Choroid plexus epithelial cell (primary cell): ENCODE measurements at places on chromosomes 12 and 14.

- no peak for DNase-seq
These were observed 253.9 kb upstream of the MDGA2 start for GRCh38 chr14:47929334-47929733.

DNA sequence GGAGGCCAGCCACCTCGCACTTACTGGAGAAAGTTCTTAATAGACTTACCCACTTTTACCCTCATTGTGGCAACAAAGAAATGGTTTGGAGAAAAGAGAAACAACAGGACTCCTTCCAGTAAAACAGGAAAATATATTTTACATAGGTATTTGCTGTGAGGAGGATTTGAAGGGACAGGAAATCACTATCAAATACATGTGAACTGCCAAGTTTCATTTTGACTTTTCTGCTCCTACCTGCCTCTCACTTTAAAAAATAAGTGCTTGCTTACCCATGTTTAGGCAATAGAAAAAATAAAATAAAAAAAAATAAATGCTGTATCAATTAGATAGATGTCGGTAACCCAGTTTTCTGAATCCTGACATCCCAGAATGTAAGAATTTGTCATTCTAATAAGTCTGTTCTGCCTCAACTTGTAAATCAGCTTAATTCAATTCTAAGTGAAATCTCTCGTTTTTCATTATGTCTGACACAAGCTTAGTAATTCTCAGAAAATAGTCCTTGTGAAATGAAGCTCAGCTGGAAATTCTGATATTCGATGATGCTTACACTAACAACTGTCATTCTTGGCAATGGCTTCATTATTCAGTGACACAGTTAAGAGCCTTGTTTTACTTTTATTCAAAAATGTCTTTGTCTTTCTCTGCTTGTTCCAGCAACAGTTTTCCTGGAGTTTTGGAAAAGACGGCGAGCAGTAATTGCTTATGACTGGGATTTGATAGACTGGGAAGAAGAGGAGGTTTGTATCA, 131.3 kb downstream of the SLC5A8 start:
- DNase-seq = no peak

GRCh38 chr12:46775796-46776195, 50.0 kb downstream of the SLC38A4 start:
- DNase-seq = no peak

DNA sequence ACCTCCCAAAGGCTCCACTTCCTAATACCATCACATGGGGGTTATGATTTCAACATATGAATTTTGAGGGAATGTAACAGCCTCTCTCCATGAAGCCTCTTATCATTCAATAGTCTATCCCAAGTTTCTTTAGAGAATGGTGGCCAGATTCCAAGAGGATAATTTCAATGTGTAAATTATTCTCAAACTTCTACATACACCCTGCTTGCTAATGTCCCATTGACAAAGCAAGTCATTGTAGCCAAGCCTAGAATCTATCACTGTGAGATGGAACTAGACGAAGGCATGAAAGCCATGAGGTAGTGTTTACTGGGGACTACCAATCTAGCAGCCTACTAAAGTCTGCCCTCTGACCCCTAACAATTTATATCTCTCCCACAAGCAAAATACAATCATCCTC, 3.8 kb downstream of the INHBC start:
- no peak for DNase-seq

DNA sequence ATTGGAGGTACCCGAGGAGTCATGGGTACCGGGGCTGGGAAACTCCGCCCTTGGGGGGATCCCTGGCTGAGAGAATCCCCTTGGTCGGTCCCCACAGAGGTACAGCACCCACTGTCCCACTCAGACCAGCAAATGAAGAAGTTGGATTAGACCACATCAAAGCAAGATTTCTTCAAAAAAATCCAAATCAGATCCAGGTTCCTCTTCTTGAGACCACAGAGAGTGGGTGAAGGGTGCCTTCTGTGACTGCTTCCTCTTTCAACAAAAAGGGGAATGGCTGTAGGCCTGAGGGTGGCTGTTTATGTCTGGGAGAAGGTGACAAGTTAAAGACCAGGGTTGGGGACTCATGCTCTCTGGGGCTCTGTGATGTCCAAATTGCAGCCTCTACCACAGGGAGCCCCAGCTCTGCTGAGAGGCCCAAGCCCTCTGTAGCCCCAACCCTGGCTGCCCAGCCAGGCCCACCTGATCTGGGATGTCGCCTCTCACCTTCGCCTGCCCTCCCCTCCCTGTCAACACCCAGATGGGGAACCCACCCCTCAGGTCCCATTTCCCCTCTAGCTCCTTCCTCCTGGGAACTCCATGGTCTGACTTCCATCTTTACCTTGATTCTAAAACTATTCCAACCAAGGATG, 50.9 kb downstream of the ZFP36L1 start:
- no peak for DNase-seq

- DNase-seq = no peak
These were observed 778 bp downstream of the DNM1L start for GRCh38 chr12:32679920-32680237.

GRCh38 chr12:47818467-47819137, 1.1 kb downstream of the HDAC7 start:
- DNase-seq = no peak

DNA sequence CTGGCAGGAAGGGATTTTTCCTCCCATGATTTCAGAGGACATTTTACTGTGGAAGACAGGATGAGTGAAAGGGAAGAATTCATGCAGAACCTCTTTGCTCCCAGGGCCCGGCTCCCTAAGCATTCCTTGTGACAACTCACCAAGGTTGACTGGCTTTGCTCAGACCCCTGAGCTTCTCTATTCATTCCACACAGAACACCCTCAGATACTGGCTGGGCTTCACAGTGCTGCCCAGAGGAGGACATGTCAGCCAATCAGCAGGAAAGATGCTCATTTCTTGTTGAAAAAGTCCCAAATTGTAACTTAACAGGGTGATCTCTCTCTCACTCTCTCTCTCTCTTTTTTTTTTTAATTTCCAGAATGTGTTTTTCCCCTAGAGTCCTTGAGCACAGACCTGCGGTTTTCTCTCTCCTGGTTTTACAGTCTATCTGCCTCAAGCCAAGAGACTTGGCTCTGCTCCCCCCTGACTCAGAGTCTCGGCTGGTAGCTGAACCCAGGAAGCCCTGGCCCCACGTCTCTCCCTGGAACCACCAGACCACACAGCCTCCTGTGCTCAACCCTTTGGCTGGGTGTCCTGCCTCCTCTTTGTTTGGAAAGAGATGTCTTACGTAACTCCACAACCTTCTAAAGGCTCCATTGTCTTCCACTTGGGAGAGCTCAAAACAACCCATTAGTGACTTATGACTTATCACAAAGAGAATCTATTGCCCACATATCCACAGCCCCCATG, 43.9 kb downstream of the SSPN start:
- DNase-seq = peak; percentile 96

- DNase-seq = no peak
These were observed 222.9 kb upstream of the LMO3 start for GRCh38 chr12:16828891-16829290.

GRCh38 chr14:61234215-61234916, 46.8 kb downstream of the TMEM30B start:
- DNase-seq = no peak

- no peak for DNase-seq
These were observed 1036.5 kb upstream of the NOVA1 start for GRCh38 chr14:27634056-27634970.

- no peak for DNase-seq
These were observed 322.9 kb downstream of the ADGRD1 start for GRCh38 chr12:131276501-131277185.

DNA sequence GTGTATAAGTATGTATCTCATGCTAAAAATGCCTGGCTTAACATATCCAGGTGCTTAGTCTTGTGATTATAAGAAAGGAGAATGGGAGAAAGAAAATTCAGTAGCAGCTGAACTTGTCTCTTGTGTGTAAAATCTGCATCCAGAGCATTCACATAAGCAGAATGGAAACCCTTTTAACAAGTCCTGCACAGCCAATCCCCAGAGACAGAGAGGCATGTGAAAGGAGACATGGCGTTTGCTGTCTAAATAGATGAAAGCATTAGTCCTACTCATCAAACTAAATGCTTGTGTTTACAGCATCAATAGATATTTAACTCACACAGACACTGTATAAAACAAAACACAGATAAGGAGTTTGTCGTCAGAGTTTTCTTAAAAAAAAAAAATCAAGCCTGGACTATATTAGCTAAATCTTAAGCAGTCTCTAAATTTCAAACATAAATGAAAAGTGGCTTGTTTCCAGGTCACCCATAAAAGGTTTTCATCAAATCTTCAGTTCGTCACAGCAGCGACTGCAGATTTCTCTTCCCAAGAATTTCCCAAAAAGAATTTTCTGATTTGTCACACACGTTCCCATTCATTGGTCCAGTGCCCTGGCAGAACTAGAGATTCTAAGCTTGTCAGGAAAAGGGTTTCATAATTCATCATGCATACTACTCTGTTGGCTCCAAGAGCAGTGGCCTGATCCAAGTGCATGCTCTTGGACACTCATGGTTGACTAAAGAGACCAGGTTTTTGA, 249.2 kb downstream of the BTG1 start:
- DNase-seq = no peak

DNA sequence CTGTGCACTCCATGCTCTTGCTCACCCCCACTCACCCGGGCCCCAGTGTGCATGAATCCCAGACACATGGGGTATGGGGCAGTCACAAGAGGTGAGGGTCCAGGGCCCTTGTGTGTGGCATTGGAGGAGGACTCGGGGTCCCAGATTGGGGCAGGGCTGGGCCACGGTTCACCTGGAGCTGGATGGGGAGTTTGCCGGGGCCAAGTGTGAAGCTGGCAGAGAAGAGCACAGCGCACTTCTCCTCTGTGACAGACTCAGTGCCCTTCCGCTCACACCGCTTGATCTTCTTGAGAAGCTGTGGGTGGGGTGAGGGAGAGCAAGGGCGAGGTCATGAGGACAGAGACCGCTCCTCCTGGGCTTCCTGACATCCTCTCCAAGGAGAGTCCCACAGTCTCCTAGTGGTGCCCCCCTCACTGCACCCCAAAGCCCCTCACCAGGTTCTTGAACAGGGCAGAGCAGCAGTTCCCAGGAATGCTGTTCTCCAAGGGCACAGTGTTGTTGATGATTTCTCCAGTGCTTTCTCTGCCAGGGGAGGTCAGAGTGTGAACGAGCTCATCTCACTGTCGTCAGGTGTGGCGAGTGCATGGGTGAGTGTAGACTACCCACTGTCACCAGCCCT, 6.8 kb downstream of the STAT6 start:
- DNase-seq = no peak

GRCh38 chr12:124663771-124664366, 96.5 kb upstream of the NCOR2 start:
- no peak for DNase-seq

DNA sequence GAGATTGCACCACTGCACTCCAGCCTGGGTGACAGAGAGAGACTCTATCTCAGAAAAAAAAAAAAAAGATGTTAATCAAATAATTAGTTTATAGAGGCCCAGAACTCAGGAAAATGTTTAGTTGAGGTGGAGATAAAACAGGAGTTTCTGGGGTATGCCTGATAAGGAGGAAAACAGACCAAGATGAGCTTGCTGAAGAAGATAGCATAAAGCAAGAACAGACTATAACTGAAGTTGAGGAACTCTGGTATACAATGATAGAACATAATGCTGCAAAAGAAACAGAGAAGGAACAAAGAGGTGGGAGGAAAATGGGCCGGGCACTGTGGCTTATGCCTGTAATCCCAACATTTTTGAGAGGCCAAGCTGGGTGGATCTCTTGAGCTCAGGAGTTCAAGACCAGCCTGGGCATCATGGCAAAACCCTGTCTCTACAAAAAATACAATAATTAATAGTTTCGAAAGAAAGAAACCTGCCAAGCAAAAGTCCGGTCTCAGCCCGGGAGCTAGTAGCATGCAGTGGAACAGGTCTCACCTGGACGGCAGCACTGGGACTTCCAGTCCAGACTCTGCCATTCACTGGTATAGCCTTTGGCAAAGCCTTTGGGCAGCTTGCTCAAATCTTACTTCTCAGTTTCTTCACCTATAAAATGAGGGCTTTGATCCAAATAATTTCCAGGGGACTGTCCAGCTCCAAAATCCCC, 25.4 kb downstream of the SLC35E3 start:
- DNase-seq = no peak

- no peak for DNase-seq
These were observed 28.5 kb downstream of the LGMN start for GRCh38 chr14:92719890-92720323.
